ENCODE measurements at places on chromosomes 11 and 22.

DNA sequence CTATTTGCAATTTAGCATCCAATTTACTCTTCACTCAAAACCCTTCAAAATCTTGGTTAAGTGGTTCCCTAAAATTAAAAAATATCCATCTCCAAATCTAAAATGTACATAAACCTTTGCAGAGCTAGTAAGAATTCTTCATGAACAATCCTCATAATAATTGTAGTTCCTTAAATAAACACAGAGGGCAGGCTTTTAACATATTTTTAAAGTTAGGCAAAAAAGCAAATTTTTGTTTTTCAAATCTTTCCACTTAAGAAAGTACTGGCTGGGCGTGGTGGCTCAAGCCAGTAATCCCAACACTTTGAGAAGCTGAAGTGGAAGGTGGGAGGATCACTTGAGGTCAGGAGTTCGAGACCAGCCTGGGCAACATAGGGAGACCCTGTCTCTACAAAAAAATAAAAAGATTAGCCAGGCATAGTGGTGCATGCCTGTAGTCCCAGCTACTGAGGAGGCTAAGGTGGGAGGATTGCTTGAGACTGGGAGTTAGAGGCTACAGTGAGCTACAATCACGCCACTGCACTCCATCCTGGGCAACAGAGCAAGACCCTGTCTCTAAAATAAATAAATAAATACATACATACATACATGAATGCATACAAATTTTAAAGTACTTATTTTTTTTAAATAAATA lies 25.1 kb upstream of the PLAAT3 start:
- DNase-seq, result no peak

DNA sequence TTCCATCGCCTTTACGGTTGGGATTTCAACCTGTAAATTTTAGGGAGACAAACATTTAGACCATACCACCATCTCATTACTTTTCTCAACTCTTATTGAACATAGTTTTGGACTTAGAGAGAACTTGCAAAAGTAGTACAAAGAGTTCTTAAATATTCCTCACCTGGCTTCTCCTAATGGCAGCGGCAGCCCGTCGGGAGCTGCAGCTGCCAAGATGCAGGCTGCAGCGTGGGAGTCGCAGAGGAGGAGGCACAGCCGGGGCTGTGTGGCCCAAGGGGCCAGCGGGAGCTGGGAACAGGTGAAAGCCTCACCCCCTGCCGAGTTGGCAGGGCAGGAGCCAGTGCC lies 23.1 kb upstream of the RNASEH2C start:
- DNase-seq, result no peak

DNA sequence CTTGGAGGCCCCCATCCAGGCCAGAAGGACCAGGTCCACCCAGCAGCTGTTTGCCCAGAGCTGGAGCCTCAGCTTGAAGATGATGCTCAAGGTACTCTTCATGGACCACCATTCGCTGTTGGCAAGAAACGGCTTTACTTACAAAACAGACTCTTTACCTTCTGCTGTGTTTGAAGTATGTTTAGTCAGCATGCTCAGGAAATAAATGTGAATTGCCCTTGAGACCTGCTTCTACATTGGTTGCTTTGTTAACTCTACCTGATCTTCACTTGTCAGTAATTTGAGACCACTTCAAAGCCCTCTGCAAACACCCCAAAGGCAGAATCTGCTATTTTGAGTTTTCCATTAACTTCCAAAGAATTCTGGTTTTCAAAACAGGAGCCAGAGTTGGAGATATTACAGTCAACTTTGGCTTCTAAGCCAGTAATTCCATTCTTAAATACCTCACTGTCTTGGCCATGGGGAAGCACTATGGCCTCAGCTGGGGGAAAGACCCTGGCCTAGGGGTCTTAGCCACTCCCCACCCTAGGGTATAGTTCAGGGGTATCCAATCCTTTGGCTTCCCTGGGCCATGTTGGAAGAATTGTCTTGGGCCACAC lies 2.7 kb downstream of the UQCR10 start:
- no peak for DNase-seq

DNA sequence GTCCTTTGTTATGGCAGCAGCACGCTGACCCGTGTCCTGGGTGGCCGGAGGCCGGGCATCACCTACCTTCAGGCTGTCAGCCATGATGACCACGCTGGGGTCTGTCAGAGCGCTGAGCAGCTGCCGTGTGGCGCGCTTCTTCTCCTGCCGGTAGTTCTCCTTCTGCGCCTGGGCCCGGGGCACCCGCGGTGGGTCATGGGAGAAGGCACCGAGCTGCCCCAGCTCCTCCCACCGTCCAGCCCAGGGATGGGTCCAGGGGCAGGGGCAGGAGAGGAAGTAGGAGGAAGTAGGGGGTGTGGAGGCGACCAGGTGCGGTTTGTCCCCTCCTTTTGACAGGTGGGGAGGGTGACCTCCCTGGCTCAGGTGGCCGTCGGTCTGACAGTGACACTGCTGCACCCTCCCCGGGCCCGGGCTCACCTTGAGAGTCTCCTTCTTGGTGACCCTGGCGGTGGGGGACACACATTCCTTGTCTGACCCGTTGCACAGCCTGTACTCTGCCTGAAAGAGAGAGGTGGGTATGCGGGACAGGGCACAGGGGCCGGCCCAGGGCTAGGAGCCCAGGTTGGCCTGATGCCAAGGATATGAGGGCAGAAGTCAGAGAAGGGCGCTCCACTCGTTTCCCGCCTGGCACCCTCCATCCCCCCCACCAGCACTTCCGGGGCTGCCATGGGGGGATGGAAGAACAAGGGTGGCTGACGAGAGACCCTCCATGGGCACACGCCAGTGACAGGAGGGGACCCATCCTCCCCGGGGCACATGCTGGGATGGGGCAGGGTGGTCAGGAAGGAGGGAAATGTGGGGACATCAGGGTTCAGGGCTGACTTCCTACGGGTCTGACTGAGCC lies 43.0 kb downstream of the OSBPL5 start:
- DNase-seq, result no peak

DNA sequence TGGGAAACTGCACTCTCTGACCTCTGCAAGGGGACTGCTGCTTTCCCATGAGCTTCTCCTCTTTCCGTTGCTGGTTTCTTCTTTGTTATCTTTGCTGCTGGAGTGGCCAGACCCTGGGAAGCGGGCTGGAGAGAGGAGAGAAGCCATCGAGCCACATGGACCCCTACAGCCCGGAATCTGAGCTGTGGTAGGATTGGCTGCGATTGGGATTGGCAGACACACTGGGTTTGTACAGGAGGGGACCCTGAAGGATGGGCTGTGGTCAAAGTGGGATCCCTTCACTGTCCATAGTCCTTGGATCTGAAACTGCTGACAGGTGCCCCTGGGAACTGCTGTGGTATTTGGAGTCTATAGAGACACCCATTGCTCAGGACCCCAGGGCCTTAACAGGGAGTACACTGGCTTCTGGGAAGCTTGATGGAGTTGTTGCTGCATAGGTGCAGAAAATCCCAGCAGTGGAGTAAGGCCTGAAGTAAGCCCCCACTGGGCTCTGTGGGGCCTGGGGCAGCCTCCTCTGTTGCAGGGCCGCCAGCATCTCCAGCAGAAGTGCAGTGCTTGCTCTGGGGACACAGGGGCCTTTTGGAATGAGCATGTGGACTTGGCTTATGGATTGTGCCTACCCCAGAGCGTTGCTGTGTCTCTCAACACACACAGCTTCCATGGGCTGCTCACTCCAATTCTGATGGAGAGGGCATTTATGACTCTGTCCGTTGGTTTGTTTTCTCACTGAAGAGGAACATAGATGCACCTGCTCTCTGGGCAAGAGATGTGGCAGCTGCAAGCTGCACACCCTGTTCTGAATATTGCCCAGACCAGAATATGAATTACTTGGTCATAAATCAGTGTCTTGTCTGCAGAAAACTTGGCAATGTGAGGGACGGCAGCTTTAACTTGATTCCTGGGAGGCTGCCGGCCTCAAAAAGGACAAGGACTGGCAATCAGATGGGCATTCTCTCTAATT lies 32.0 kb downstream of the BCR start:
- DNase-seq, result no peak

DNA sequence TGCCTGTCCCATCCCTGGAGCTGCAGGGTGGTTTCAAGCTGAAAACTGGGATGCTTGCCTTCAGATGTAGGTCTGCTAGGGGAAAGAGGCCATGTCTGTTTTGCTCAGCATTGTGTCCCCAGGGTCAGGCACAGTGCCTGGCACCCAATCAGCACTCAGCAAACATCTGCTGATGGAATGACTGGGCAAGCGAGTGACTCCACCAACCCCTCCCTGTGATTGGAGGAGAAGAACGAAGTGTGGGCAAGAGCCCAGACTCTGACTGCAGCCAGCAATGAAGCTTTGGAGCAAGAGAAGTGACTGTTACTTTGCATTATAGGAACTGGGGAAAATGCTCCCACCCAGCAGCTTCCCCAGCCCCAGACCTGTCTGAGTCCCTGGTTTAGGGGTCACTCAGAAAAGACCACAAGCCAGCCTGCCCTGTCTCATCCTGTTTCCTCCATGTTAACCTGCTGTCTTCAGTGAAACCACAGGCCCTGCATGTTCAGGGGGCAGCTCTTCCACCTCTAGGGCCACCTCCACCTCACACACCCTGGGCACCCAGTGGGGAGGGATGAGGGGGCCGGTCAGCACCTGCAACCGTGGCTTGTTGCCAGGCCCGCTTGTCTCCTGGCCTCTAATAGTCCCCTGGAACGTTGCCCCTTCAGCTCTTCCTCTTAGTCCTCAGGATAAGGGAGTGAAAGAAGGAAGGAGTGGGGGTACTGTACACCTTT lies 147.4 kb downstream of the TRIM29 start:
- DNase-seq, result no peak

- DNase-seq, result no peak
These were observed 30.6 kb downstream of the MUC6 start for GRCh38 chr11:1005928-1006327.

DNA sequence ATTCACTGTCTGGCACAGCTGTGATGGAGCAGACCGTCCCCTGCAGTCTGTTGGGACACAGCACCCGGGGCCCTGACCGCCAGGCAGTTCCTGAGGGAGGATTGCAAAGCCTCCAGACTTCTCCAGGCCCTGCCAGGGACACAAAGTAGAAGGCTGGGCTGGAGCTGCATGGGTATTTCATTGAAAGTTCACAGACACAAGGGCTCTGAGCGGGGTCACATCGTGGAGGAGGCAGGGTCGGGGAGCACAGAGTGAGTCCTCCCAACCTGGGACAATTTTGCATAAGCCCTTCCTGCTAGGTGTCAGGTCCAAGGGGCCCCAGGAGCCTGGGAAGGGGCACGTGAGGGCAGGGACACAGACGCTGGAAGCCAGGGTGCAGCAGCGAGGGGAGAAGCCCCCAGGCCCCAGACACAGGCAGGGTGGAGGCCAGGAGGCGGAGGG lies 15.7 kb downstream of the IFITM10 start:
- DNase-seq, result no peak

DNA sequence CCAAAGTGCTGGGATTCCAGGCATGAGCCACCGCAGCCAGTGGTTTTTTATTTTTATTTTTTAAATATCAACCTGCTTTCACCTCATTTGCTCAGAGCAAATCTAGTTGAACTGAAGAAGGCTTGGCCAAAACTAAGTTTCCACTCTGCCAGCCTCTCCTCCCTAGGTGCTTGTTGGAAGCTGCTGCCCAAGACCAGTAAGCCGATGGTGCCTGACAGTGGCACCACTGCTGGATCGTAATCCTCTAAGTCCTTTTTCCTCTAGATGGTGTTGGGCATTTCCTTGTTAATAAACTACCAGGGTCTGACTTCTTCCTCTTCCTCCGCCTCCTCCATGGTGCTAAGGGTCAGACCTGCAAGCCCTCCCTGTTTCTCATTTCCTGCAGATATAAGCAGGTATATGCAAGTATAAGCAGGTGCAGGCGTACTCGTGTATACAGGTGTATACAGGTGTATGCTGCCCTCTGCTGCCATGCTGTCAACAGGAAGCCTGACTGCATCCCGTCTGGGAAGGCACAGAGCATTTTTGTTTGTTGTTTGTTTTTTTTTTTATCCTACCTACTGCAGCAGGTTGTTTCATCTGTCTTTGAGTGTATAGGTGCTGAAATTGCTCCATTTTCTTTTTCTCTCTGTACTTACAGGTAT lies 1.6 kb downstream of the NADSYN1 start:
- DNase-seq, result peak; percentile 40

GRCh38 chr22:36546092-36546804 lies 17.3 kb upstream of the EIF3D start:
- DNase-seq, result no peak

DNA sequence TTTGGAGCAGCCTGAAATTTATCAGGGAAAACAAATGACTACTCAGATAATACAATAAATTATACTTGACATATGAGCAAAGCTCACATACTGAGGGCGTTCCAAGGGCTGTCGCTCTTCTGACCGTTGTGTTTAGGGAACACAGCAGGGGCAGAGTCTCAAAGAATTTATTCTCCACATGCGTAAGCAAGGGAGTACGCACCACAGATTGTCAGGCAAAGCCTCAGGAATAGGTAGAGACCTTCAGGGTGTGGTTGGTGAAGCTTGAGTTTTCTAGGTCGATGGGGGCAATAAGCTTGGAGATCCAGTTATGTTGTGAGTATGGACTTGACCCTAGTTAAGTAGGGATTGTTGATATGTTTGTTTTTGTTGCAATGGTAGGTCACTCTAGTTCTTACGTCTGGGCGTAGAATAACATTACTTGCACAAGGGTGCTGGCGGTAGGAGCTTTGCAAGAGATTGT lies 830 bp downstream of the ACAT1 start:
- no peak for DNase-seq

- DNase-seq, result no peak
These were observed 450 bp downstream of the MAP4K2 start for GRCh38 chr11:64802370-64803157.

- no peak for DNase-seq
These were observed 35.6 kb downstream of the GAS2 start for GRCh38 chr11:22702031-22702430.

DNA sequence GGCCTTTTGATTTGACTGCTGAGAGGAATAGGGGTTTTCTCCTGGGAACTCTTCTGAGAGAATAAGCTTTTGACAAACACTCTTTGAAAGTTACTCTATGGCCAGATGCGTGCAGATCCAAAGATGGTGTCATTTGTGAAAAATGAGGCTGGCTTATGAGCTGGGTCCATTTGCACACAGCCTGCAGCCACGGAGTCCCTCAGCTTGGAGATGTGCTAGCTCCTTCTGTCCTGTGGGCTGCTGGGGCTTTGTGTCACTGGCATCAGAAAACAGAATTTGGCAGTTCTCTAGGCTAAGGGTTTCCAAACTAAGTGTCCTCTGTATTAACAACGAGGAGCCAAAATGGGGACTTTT lies 702.4 kb downstream of the NTM start:
- DNase-seq, result no peak

DNA sequence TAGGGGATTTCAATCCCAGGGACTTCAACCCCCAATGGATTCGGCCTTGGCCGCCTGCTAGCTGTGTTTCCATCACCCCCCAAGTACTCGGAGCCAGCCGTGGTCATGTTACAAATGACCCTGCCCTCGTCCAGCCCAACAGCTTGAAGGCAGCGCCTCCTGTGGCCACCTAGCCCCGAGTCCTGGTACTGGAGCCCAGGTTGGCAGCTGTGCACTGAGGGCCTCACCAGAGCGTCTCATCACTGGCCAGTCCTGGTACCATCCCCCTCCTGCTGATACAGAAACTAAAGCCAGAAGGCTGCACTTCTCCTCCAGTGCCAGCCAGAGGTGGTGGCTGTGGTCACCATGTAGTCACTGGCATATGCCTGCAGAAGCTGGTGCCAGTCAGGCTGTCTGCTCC lies 44.9 kb upstream of the FADD start:
- DNase-seq, result no peak

GRCh38 chr11:70547821-70548670 lies 149.7 kb downstream of the CTTN start:
- DNase-seq, result no peak

GRCh38 chr11:43447151-43447550 lies 88.4 kb downstream of the TTC17 start:
- DNase-seq, result no peak

GRCh38 chr11:9617940-9618339 lies 44.5 kb downstream of the WEE1 start:
- no peak for DNase-seq

- DNase-seq, result no peak
These were observed 42.0 kb upstream of the TUB start for GRCh38 chr11:8038811-8039529.

Measured in stimulated activated CD4-positive, alpha-beta T cell treated with anti-CD3 and anti-CD28 coated beads, Interleukin-4, amount 100 ng/mL, for 4 hours (primary cell).